ENCODE measurements at places on chromosomes 13 and 19.
A peak's percentile ranks its signal among the peaks of the same experiment; 100 is the strongest.

DNA sequence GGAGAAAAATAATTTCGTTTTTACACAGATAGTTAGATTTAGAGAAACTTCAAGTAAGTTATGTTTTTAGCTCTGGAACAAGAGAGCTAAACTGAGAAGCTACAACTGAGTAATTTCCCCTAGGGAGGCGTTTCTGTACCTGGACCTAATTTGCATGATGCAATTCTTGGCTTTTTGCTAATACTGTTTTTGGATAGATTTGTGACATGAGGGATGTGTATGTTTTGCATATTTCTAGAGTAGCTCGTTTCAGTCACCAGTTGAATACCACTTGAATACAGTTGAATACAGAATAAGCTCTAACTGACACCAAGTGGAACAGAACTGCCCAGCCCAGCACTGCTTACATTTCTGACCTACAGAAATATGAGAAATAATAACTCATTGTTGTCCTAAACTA is 1227.9 kb upstream of the SPRY2 start:
- no peak for DNase-seq

DNA sequence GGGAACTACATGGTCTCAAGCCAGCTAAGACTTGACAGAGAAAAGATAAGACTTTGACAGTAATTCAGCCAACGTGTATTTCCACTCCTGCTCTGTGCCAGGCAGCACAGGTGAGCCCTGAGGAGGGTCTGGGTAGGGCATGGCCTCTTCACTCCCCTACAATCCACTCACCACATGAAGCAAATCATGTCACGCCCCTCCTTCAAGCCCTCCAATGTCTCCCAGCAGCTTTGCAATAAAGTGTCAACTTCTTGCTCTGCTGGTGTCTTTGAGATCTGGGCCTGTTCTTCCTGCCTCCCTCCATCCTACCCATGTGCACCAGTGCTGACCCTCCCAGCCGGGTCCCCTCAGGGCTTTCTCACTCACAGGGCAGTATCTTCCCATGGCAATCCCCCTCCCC is 58.5 kb downstream of the CCDC70 start:
- no peak for DNase-seq

DNA sequence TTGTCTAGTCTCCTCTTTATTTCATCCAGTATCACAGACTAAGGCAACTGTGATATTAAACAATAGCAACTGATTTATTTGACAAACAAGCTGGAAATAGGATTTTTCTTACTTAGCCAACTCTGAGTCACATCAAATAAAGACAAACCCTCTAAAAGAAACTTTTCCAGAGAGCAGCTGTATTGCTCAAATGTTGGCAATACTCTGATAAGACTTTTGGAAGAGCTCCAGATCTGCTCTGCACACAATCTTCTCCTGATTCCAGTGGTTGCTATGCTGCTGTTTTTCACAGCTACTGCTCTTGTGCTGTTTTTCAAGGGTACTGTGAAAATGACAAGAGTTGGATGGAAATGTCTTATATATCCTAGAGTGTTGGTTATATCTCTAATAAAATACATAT is 1479.2 kb downstream of the SLITRK5 start:
- no peak for DNase-seq

DNA sequence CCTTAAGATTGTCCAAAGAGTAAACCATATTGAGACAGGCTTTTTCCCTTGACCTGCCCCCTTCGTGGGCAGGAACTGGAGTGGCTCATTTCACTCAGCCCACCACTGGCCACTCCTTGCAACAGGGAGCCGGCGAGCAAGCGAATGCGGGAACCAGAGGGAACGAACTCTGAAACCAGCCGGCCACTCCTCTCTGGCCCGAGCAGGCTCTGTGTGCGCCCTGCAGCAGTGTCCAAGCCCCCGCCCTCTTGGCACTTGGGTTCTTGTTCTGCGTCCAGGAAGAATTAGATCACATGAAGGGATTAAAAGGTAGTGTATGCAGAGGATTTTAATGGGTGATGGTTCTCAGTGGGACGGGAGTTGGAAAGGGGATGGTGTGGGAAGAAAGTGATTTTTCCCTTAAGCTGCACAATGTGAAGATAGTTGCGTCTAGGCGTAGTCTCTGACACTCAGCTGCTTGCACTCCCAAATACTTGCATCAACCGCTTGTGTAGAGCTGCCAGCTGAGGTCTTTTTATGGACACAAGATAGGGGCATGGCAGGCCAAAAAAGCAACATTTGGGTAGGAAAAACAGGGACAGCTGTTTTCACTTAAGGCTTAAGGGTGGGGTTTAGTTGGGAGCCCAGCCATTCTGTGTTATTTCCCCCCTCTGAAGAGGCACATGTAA is 1209.7 kb upstream of the PCDH20 start:
- no peak for DNase-seq

DNA sequence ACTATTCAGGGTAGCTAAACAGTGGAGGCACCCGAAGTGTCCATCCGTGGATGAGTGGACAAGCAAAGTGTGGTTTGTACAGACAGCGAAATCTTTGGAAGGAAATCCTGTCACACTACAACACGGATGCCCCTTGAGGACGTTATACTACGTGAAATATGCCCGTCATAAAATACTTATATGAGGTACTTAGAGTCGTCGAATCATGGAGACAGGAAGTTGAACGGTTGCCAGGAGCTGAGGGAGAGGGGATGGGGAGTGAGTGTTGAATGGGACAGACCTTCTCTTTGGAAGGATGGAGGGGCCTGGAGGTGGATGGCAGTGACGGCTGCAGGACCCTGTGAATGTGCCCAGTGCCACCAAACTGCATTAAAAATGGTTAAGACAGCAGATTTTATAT is 11.6 kb downstream of the ATP4B start:
- DNase-seq: peak; percentile 33

DNA sequence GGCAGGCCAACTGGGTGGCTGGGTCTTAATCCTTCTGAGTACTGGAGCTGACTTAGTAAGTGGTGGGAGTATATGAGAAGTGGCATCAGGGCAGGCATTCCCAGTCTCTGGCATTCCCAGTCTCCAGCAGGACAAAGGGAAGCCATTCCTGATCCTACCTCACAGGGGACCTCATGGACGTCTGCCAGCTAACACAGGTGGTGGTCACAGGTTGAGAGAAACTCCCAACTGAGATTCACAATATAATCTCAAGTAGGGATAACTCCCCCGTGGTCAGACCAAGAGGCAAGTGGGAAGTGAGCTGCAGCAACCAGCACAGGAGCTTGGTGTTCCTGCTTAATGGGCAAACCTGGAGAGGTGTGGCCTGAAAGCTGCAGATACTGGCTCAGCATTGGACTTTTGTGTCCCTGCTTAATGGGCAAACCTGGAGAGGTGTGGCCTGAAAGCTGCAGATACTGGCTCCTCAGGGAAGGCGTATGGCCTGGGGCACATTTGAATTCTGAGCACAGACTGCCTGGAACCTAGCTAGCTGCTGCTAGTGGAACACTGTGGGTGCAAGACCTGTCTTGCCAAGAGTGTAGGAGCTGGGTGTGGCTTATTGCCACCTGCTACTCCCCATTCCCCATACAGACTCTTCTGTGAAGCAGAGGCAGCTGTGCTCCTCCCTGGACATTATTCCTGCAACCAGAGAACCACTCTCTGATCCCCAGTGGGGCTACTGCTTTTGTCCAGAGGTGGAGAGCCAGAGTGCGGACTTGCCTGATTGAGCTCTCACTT is 25.9 kb upstream of the OR10H2 start:
- no peak for DNase-seq

DNA sequence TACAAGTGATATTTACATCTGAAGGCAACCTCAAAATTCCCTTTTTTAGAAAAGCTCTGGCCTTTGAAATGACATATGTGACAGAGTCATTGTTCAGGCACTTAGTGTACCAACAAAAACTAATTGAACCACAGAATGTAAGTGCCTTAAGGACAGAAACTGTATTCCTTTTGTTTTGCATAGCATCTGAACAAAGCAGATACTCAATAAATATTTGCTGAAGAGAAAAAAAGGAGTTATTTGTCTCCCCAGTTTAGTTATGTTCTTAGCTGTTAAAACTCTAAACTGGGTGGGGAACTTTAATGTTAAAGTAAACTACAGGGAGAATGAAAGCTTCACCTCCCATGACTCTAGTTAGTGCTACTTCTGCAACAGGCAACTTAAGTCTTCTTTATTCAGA is 56.8 kb upstream of the KLF5 start:
- no peak for DNase-seq

DNA sequence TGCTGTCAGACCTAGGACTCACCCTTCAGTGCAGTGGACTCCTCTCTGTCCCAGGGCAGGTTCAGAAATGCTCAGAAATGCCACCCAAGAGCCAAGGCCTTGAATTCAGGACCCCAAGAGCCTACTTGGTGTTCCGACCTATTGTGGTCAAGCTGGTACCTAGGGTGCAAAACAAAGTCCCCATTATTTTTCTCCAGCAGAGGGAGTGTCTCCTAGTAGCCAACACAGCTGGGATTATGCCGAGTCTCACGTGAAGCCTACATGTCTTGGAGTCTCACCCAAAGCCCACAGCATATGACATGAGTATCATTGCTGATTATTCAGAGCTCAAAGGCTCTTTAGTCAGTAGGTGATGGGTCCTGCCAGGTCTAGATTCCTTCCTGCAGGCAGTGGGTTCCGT is 671.1 kb upstream of the SPRY2 start:
- DNase-seq: no peak

- DNase-seq: no peak
Observed at GRCh38 chr13:71513411-71514033, 353.5 kb downstream of the DACH1 start.

DNA sequence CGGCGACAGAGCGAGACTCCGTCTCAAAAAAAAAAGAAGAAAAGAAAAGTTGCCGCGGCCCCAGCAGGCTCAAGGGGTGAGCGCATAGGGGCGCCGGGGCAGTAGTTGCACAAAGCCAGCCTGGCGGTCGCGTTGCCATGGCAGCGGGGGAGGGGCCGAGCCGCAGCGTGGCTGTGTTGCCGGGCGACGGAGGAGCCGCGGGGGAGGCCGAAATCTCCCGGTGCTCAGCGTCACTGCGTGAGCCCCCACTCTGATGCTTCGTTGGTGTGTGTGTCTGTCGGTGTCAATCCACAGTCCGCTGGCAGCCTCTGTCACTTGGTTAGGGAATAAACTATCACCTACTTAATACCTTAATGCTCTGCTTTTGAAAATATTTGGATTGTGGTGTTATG is 82.9 kb upstream of the C1QTNF9B start:
- DNase-seq: peak; percentile 90

DNA sequence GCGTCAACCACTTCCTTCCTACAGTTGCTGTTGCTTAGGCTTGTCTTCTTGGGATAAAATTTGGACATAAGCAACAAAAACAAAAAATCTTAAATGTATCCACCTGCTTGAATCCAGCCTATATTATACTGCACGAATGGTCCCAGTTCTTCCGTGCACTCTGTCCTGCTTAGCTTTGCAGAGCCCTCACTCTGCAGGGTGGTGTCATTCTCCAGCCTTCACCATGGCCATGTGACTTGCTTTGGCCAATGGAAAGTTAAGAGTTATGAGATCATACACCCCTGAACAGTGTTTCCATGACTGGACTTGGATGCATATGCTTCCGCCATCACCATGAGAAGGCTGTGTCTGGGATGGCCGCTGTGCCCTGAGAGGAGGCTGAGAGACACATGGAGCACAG is 27.4 kb upstream of the SACS start:
- DNase-seq: no peak

DNA sequence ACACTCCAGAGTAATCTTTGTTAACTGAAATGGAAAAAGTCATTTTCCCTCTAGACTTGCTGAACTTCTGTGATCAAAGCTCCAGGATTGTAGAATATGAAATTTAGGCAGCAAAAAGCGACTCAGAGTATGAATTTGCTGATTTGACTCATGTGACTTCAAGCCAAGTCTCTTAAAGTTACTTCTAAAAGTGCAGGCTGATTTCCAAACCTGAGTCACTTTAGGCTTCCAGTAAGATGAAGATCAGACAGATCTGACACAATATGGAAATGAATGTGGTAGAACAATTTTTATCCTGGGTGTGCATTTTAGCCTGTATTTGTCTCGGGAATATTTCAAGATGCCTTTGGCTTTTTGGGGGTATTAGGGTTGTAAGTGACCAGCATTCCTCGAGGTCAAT is 151.0 kb upstream of the TMTC4 start:
- no peak for DNase-seq

- no peak for DNase-seq
Observed at GRCh38 chr13:64158908-64159307, 2743.3 kb upstream of the PCDH20 start.

- DNase-seq: no peak
Observed at GRCh38 chr19:5805462-5806132, 730 bp downstream of the NRTN start.

DNA sequence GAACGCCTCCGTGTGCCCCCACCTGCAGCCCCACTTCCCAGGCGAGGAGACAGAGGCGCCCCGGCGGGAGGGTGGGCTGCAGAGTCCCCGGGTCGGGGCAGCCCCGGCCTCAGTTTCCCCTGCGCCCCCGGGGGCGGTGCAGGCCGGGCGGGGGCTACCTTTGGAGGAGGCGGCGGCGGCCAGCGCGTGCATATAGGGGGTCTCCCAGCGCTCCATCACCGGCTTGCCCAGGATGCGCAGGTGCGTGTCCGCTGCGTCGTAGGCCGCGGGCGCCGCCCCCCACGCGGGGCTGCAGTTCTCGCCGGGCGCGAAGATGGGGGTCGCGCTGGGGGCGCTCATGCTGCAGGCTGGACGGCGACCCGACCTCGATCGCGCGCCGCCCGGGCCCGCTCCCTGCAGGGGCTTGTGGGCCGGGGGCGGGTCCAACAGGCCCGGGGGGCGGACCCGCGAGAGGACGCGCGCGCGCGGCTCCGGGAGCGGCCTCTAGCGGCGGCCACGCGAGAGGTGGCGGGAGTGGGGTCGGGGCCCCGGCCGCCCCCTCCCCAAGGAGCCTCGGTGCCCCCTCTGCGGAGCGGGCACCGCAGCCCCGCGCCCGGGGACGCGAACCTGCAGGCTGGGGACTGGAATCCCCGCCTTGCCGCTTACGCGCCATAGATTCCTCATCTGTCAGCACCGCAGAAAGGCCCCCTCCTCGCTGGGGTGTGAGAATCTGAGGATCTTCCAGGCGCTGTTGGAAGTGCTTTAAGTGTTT is at the start of gene GAMT:
Gene GAMT (minus strand): TSS at position 405 of the 751 bp plus-strand sequence. CDS start 66 bp downstream, at position 339.
- peak; percentile 81 for DNase-seq

- DNase-seq: no peak
Observed at GRCh38 chr19:11530432-11530831, 1.5 kb upstream of the ECSIT start.

GRCh38 chr19:35296644-35297514 is 4.9 kb downstream of the MAG start:
- DNase-seq: no peak

DNA sequence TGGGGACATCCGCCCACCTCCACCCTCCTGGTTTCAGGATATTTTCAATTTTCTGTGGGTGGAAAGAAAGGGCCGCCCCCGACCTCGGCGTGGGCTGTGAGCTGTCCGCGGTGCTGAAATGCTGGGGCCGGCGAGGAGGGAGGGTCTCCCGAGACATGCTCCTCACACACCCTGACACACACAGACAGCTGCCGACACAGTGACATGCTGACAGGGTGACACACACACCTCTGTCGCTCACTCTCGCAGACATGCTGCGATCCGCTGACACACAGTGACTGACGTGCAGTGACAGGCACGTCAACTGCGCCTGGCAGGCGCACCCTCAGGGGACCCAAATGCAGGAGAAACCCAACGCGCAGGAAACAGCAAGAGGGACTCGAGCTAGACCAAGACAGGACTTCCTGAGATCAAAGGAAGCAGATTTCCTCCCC is 25.1 kb upstream of the MEIS3 start:
- no peak for DNase-seq

Measured in left forelimb (tissue), 1 donor.